ENCODE measurements at places on chromosomes 6 and 20. TPM values are rescaled to one million over a fixed set of nuclear protein-coding genes. Genes with fewer than 3 reads are reported as not detected.

- DNase-seq, result no peak
- H3K4me1 ChIP-seq, result no peaks in the 10 kb centered on the region
- no peak overlapping the region for H3K27ac ChIP-seq
- no peaks in the 10 kb centered on the region for H3K27me3 ChIP-seq
- no peak overlapping the region for H3K4me3 ChIP-seq
- no peaks in the 10 kb centered on the region for H3K36me3 ChIP-seq
These were observed 451.0 kb downstream of the PLCB1 start for GRCh38 chr20:8583012-8583565.

The C6orf15 gene
- polyA plus RNA-seq, result not detected

GRCh38 chr20:44186674-44187053, 324 bp downstream of the JPH2 start:
- peaks cover 4% of the 10 kb centered on the region for H3K4me1 ChIP-seq
- no peak overlapping the region for H3K4me3 ChIP-seq
- DNase-seq, result no peak
- H3K36me3 ChIP-seq, result no peaks in the 10 kb centered on the region
- H3K27ac ChIP-seq, result no peak overlapping the region

The AKAP12 gene
- 0.01 TPM for polyA plus RNA-seq

- DNase-seq, result no peak
- H3K27me3 ChIP-seq, result no peaks in the 10 kb centered on the region
- H3K36me3 ChIP-seq, result no peaks in the 10 kb centered on the region
- H3K4me3 ChIP-seq, result no peak overlapping the region
- H3K4me1 ChIP-seq, result no peaks in the 10 kb centered on the region
These were observed 178.2 kb downstream of the LRFN2 start for GRCh38 chr6:40408786-40409542.

GRCh38 chr20:24996449-24997377, 4.2 kb upstream of the APMAP start:
- H3K27me3 ChIP-seq, result no peaks in the 10 kb centered on the region
- H3K36me3 ChIP-seq, result no peaks in the 10 kb centered on the region
- DNase-seq, result no peak

GRCh38 chr6:203661-204060, 88.6 kb upstream of the DUSP22 start:
- no peak overlapping the region for H3K4me3 ChIP-seq
- H3K36me3 ChIP-seq, result no peaks in the 10 kb centered on the region
- no peak for DNase-seq
- peaks cover 3% of the 10 kb centered on the region for H3K4me1 ChIP-seq
- H3K27me3 ChIP-seq, result no peaks in the 10 kb centered on the region

GRCh38 chr6:25942561-25943147, 12.2 kb upstream of the SLC17A2 start:
- H3K27ac ChIP-seq, result no peak overlapping the region
- DNase-seq, result peak; percentile 12
- no peaks in the 10 kb centered on the region for H3K4me1 ChIP-seq
- H3K36me3 ChIP-seq, result no peaks in the 10 kb centered on the region
- no peaks in the 10 kb centered on the region for H3K27me3 ChIP-seq

DNA sequence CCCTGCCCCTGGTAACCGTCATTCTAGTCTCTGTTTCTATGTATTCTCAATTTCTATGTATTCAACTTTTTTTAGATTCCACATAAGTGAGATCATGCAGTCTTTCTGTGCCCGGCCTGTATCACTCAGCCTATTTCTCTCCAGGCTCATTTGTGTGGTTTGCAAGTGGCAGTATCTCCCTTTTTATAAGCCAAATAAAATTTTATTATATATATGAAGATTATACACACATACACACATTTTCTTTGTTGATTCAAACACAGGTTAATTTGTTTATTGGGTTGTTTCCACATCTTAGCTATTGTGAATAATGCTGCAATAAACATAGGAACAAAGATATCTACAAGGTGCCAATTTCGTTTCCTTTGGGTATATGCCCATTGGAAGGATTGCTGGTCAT, 571.7 kb downstream of the DHX35 start:
- H3K4me1 ChIP-seq, result no peaks in the 10 kb centered on the region
- no peak overlapping the region for H3K27ac ChIP-seq
- no peak for DNase-seq
- no peaks in the 10 kb centered on the region for H3K36me3 ChIP-seq
- no peak overlapping the region for H3K4me3 ChIP-seq

- no peaks in the 10 kb centered on the region for H3K27me3 ChIP-seq
- no peak for DNase-seq
- no peaks in the 10 kb centered on the region for H3K36me3 ChIP-seq
- H3K27ac ChIP-seq, result no peak overlapping the region
- H3K4me3 ChIP-seq, result no peak overlapping the region
- no peaks in the 10 kb centered on the region for H3K4me1 ChIP-seq
These were observed 7.5 kb downstream of the FERMT1 start for GRCh38 chr20:6115221-6115895.

DNA sequence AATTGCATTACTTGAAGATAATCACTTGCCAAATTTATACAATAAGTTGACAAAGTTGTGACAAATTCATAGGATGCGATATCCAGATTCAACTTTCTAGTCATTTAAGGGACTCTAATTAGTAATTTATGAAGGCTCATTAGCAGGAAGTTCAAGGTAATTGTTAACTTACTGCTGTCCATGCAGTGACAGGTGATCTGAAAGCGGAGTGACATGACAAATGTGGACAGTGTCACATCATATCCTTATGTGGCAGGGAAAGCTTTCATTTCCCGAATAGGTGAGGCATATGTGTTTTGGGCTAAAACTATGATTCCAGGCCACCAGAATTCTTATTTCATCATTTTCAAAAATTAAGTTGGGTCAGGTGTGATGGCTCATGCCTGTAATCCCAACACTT, 115.9 kb upstream of the BMP2 start:
- H3K36me3 ChIP-seq, result no peaks in the 10 kb centered on the region
- DNase-seq, result no peak
- H3K4me3 ChIP-seq, result no peak overlapping the region
- no peak overlapping the region for H3K27ac ChIP-seq

GRCh38 chr6:166598441-166599138, 12.1 kb upstream of the RAMACL start:
- no peaks in the 10 kb centered on the region for H3K27me3 ChIP-seq
- no peak overlapping the region for H3K27ac ChIP-seq
- peaks cover 25% of the 10 kb centered on the region for H3K4me1 ChIP-seq
- DNase-seq, result peak; percentile 78
- peak overlapping the region; percentile 30 for H3K4me3 ChIP-seq

The NKX2-4 gene
- polyA plus RNA-seq, result not detected

- no peaks in the 10 kb centered on the region for H3K36me3 ChIP-seq
- no peaks in the 10 kb centered on the region for H3K4me1 ChIP-seq
- no peak for DNase-seq
- no peaks in the 10 kb centered on the region for H3K27me3 ChIP-seq
These were observed 52.3 kb downstream of the MOCS1 start for GRCh38 chr6:39881851-39882530.

DNA sequence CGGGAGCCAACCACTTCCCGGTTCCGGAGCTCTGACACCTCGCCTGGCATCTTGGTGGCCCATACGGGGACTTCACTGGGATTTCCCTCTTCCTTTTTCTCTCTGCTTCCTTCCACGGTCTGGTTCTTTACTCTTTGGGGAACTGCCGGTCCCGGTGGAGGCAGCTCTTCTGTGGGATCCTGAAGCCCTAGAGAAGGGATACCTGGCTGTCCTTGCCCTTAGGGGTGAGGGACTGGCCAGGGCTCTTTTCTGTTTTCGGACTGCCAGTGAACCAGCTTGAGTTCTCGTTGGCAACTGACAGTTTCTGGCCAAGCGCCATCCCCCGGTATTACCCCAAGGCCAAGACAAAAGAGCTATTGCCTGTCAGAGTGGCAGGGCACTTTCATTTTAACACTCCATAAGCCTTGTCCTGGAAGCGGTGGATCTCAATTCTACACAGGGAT, 880 bp upstream of the CPXM1 start:
- H3K27ac ChIP-seq, result no peak overlapping the region
- peaks cover 26% of the 10 kb centered on the region for H3K4me1 ChIP-seq
- H3K36me3 ChIP-seq, result no peaks in the 10 kb centered on the region
- H3K4me3 ChIP-seq, result peak overlapping the region; percentile 77
- peaks cover 24% of the 10 kb centered on the region for H3K27me3 ChIP-seq

The OVOL2 gene
- polyA plus RNA-seq, result not detected

- peaks cover 44% of the 10 kb centered on the region for H3K4me1 ChIP-seq
- H3K27me3 ChIP-seq, result no peaks in the 10 kb centered on the region
- H3K27ac ChIP-seq, result peak overlapping the region; percentile 51
- DNase-seq, result no peak
These were observed 75.2 kb downstream of the MAP3K5 start for GRCh38 chr6:136716917-136717715.

DNA sequence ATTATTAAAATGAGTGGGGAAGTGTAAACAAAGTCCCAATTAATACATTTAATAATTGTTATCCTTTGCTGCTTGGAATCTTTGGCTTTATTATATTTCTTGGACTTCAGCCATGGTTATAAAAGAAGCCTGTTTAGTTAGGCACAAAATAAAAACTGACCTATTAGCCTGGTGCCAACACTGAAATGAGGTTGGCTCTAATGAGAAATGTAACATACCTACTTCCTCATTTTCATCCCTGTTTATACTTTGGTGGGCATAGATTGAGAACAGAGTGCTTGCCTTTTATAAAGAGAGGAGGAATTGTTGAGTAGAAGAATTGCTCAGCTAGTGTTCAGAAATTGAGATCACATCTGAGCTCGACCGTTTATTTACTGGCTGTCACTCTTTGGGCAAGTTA, 471.3 kb downstream of the UTRN start:
- no peaks in the 10 kb centered on the region for H3K27me3 ChIP-seq
- no peak overlapping the region for H3K4me3 ChIP-seq
- H3K4me1 ChIP-seq, result no peaks in the 10 kb centered on the region
- H3K27ac ChIP-seq, result no peak overlapping the region
- DNase-seq, result no peak
- H3K36me3 ChIP-seq, result peaks cover 85% of the 10 kb centered on the region

Data from CD14-positive monocyte (primary cell).